Activated B cell treated with CpG ODN at 0.5 μM for 24 hours (primary cell): ENCODE measurements at places on chromosomes 2 and 18.
A peak's percentile ranks its signal among the peaks of the same experiment; 100 is the strongest.

DNA sequence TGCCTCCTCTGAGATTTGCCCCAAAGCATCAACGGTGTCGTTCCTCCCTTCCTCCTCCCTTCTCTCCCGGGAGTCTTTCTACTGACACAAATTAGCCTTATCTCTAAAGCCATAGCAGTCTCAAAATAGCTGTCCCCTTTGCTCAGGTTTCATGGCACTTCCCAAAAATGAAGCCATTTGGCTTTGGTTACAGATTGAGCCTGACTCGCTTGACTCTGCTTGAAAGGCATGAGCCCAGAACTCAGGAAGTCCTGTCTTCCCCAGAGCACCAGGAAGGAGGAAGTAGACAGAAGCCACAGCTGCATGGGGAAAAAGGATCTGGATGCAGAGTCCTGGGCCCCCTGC is 234.4 kb upstream of the RGPD4 start:
- H3K27me3 ChIP-seq: no peaks in the 10 kb centered on the region
- H3K27ac ChIP-seq: no peak overlapping the region
- H3K4me1 ChIP-seq: no peaks in the 10 kb centered on the region
- H3K36me3 ChIP-seq: no peaks in the 10 kb centered on the region
- no peak overlapping the region for H3K4me3 ChIP-seq
- no peak for DNase-seq

DNA sequence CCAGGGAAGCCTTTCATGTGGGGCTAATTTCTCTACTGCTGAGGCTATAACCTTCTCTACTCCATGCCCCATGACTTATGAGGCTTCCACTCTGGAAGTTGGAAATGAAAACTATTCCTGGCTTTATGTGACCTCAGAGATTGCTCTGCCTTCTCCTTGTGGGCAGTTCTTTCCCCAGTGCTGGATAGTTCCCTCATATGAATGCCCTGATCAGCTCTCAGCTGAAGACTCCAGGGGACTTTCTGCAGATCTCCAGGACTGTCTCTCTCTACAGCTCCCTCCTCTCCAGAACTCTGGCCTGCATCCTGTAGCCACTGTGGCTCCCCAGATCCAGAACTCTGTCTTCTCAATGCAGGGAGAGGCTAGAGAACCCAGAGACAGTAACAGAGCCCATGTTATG is 235.1 kb downstream of the SEPTIN10 start:
- peak; percentile 7 for DNase-seq
- H3K27me3 ChIP-seq: no peaks in the 10 kb centered on the region
- H3K4me1 ChIP-seq: no peaks in the 10 kb centered on the region
- H3K4me3 ChIP-seq: no peak overlapping the region

DNA sequence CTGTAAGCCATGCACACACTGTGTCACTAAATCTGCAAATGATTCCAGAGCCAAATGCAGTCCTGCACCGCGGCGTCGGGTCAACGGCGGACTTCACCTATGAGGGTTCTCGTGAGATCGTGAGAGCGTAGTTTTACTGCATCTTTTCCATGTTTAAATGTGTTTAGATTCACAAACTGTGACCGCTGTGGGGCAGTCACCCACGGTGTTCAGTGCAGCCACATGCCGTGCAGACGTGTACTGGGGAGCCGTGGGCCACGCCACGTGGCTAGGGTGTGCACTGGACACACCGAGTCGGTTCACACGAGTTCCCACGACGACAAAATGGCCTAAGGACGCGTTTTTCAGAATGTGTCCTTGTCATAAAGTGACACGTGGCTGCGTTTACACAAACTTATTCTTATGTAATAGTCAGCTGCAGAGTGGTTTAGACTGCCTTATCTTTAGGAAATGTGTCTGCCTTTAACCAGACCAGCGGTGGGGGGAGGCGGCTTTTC is 34.1 kb downstream of the NFATC1 start:
- no peaks in the 10 kb centered on the region for H3K27me3 ChIP-seq
- no peak for DNase-seq
- peaks cover 59% of the 10 kb centered on the region for H3K36me3 ChIP-seq
- H3K4me1 ChIP-seq: peaks cover 28% of the 10 kb centered on the region

- H3K4me1 ChIP-seq: no peaks in the 10 kb centered on the region
- DNase-seq: no peak
- H3K27ac ChIP-seq: no peak overlapping the region
- no peak overlapping the region for H3K4me3 ChIP-seq
These were observed 186.4 kb downstream of the TFCP2L1 start for GRCh38 chr2:121098556-121098955.

DNA sequence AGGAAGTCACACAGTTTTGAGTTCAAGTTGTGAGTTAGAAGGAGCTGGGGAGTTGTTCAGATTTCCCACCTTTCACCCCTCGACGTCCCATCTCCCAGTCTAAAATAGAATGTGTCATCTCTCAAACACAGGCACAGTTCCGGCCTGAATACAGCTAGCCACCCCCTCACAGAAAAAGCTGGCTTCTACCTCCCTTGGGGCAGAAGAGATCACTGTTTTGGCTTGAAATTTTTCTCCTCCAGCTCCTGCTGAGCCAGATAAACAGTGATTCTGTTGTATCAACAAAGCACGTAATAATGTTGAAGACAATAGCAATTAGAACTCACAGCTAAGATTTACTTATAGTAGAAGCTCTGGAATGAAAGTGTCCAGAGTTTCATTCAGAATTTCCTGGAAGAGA is 74.7 kb downstream of the KIAA2012 start:
- no peak overlapping the region for H3K4me3 ChIP-seq
- no peak for DNase-seq
- H3K27me3 ChIP-seq: peaks cover 11% of the 10 kb centered on the region
- no peak overlapping the region for H3K27ac ChIP-seq
- no peaks in the 10 kb centered on the region for H3K36me3 ChIP-seq
- no peaks in the 10 kb centered on the region for H3K4me1 ChIP-seq

DNA sequence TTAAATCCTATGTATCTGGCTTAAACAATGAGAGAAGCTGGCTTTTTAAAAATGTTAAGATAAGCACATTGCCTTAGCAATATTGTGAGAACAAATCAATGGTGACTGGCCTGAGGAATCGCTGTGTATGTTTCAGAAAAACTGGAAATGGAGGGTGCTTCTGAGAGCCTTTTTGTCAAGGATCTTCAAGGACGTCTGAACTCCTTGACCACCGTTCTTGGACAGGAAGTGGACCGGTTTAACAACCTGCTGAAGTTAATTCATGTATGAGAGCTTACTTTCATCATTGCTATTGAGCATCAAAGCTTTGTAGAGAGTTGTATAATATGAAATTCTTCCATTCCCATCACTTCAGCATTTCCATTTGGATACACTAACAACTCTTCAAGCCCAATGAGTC is 72.6 kb downstream of the TRABD2A start:
- H3K4me1 ChIP-seq: no peaks in the 10 kb centered on the region
- peaks cover 2% of the 10 kb centered on the region for H3K27me3 ChIP-seq
- no peak overlapping the region for H3K4me3 ChIP-seq
- no peaks in the 10 kb centered on the region for H3K36me3 ChIP-seq
- no peak overlapping the region for H3K27ac ChIP-seq

GRCh38 chr18:40357536-40357935 is 1597.5 kb upstream of the PIK3C3 start:
- H3K27me3 ChIP-seq: no peaks in the 10 kb centered on the region
- no peak overlapping the region for H3K4me3 ChIP-seq
- DNase-seq: no peak

- H3K4me1 ChIP-seq: no peaks in the 10 kb centered on the region
- no peak overlapping the region for H3K4me3 ChIP-seq
- peaks cover 18% of the 10 kb centered on the region for H3K27me3 ChIP-seq
- no peak overlapping the region for H3K27ac ChIP-seq
- no peaks in the 10 kb centered on the region for H3K36me3 ChIP-seq
These were observed 27.3 kb upstream of the MAL start for GRCh38 chr2:94997981-94998930.

DNA sequence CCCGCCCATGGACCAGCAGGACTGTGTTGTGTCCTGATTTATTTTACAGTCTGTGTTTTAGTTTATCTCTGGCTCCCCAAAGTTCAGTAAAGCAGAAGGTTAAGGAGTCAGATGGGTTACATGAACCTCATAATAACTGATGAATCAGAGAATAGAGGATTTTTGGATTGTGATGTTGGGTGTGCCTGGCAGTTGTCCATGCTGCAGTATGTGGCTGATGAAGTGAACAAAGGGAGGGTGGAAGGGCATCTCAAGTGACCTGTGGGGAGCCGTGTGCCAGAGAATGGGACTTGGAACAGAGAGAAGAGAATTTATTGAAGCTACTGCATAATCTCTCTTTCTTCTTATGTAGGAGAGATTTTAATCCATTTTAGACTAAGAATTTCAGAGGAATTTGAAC is 145.5 kb downstream of the MAP4K4 start:
- H3K36me3 ChIP-seq: peaks cover 96% of the 10 kb centered on the region
- H3K4me3 ChIP-seq: no peak overlapping the region
- H3K27ac ChIP-seq: peak overlapping the region; percentile 2
- DNase-seq: no peak

DNA sequence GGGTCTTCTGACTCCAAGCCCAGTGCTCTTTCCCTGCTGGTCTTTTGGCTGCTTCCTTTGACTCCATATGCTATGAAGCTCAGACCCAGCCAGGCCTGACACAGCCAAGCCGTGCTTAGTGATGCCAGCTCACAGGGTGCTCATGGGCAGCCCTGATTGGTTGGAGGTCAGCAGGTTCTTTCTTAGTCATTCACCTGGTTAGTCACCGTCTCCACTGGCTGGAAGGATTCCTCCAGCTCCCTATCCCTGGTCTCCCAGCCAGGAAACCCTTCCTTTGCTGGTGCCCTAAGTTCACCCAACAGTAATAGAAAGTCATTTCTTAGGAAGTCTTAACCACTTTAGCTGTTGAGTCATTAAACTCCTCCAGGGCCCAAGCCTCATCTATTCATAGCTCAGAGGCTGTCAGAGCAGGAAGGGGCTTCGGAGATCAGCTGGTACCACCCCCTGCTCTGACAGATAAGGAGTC is 3.9 kb downstream of the KCNK3 start:
- no peaks in the 10 kb centered on the region for H3K36me3 ChIP-seq
- H3K27ac ChIP-seq: no peak overlapping the region
- H3K27me3 ChIP-seq: peaks cover 54% of the 10 kb centered on the region
- no peak overlapping the region for H3K4me3 ChIP-seq

GRCh38 chr2:38547791-38548190 is 54.9 kb downstream of the HNRNPLL start:
- peaks cover 2% of the 10 kb centered on the region for H3K4me1 ChIP-seq
- no peak for DNase-seq
- no peaks in the 10 kb centered on the region for H3K36me3 ChIP-seq
- H3K27me3 ChIP-seq: peaks cover 22% of the 10 kb centered on the region
- no peak overlapping the region for H3K27ac ChIP-seq
- no peak overlapping the region for H3K4me3 ChIP-seq
